ENCODE measurements at places on chromosomes 1 and 21.

DNA sequence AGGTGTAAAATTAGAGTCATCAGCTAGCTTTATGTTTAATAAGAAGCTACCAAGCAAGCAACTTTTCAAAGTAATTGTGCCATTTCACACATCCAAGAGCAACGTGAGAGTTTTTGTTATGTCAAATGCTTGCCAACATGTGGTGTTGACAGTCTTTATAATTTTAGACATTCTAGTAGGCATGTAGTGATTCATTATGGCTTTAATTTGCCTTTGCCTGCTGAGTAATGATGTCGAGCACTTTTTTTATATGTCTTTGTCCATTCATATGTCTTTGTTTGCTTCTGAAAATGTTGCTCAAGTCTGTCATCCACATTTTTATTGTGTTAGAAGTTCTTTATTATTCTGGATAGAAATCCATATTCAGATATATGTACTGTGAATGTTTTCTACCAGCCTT, 21.4 kb upstream of the CHIT1 start:
- DNase-seq = no peak

DNA sequence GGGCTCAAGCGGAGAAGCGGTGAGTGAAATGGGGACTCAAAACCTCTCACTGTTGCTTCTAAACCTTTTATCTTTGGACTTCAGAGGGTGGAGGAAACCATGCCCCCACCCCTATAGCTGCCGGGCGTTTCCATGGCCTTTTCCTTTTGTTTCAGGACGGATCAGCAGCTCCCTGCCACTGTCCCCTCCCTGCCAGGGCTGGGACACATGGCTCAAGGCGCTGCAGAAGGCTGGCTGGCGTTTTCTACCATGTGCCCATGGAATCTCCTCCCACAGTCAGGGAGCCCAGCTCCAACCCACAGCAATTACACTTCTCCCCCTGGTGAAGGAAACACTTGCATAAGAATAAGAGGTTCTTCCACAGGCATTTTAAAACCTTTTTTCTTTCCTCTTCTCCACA, 812.7 kb downstream of the PLA2G4A start:
- DNase-seq = no peak

DNA sequence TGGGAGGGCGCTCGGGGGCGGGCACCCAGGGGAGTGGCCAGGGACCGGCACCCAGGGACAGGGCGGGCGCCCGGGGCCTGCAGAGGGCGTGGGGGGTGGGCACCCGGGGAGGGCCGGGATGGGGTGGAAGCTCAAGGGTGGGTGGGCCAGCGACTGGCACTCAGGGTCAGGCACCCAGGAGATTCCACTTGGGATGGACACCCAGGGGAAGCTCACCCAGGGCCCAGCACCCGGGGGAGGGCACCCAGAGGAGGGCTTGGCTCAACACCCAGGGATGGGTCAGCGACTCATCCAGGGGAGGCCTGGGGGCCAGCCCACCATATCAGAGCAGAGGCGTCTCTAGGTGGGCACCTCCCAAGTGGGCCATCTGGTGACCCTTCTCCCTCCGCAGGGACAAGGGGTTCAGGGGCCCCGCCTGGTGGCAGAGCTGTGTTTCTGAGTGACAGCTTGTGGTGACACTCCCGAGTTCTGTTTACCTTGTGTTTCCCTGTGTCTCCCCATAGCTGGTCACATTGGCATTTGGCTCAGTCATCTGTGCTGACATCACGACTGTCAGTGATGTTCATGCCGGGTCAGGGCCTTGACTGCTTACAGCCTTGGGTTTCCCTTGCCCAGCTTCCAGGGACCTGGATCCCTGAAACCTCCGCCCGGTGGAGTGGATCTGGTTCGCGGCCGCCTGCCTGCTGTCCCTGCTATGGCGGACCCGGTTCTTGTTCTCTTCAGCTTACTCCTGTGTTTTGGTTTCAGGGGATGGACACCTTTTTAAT, 749 bp downstream of the IBA57 start:
- peak; percentile 84 for DNase-seq

- no peak for DNase-seq
Measured at GRCh38 chr1:167238713-167239112, 18.0 kb downstream of the POU2F1 start.

- peak; percentile 1 for DNase-seq
Measured at GRCh38 chr21:19123053-19123452, 719.5 kb upstream of the TMPRSS15 start.

- DNase-seq = no peak
Measured at GRCh38 chr1:25821112-25821476, 1.3 kb downstream of the MTFR1L start.

DNA sequence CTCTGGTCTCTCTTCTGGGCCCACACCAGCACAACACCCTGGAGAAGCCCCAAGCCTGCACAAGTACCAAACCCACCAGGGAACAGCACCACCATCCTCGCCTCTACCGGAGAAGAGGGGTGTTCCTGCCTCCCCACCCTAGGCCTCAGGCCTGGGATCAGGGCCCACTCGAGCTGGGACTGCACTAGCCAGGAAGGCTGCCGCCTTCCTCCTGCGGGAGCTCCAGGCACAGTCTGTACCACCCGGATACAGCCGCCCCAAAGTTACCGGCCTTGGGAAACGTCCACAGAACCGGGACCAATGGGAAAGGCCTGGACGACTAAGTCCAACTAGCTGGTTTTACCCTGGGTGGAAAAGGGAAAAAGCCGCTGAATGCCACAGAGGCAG, 3.4 kb downstream of the TAL1 start:
- DNase-seq = peak; percentile 34

Data from eye (tissue), 1 donor.